SK-N-SH (cell line): ENCODE measurements at places on chromosomes 2 and 18. TPM values are rescaled to one million over a fixed set of nuclear protein-coding genes. Genes with fewer than 3 reads are reported as not detected.

Gene ELOA2
- polyA plus RNA-seq, result not detected in 2 replicates

Gene STRADB
- 27.0 and 33.6 TPM in 2 replicates for polyA plus RNA-seq

Gene MSTN
- 0.05 and 0.13 TPM in 2 replicates for polyA plus RNA-seq

Gene ARHGAP28
- polyA plus RNA-seq, result 0.99 and 1.3 TPM in 2 replicates

Gene BZW1
- polyA plus RNA-seq, result 131 and 163 TPM in 2 replicates

Gene EVX2
- not detected in 2 replicates for polyA plus RNA-seq

Gene ERFE
- 1.3 and 1.5 TPM in 2 replicates for polyA plus RNA-seq

Gene DCDC2C
- not detected in 2 replicates for polyA plus RNA-seq

Gene GALR1
- not detected in 2 replicates for polyA plus RNA-seq

Gene ID2
- polyA plus RNA-seq, result 385 and 459 TPM in 2 replicates

Gene ABCG8
- not detected in 2 replicates for polyA plus RNA-seq

Gene SH2D6
- polyA plus RNA-seq, result 0.33 and 0.42 TPM in 2 replicates

Gene SLC4A5
- polyA plus RNA-seq, result 0.25 and 1.1 TPM in 2 replicates

Gene DUSP19
- 0.85 and 1.4 TPM in 2 replicates for polyA plus RNA-seq

Gene BMPR2
- 10.2 and 14.0 TPM in 2 replicates for polyA plus RNA-seq

Gene CREG2
- polyA plus RNA-seq, result 1.1 and 1.4 TPM in 2 replicates

Gene MATN3
- 4.0 and 5.9 TPM in 2 replicates for polyA plus RNA-seq

Gene PROC
- 0.06 and 0.10 TPM in 2 replicates for polyA plus RNA-seq

Gene DYTN
- polyA plus RNA-seq, result not detected in 2 replicates

Gene RNF25
- 72.2 and 90.6 TPM in 2 replicates for polyA plus RNA-seq

Gene ACOXL
- polyA plus RNA-seq, result not detected in 2 replicates

Gene C2orf49
- 7.6 and 8.5 TPM in 2 replicates for polyA plus RNA-seq

Gene CCT7
- 369 and 405 TPM in 2 replicates for polyA plus RNA-seq

Gene ST6GAL2
- polyA plus RNA-seq, result 0.58 and 0.77 TPM in 2 replicates

Gene TTC32
- polyA plus RNA-seq, result 9.1 and 11.9 TPM in 2 replicates

Gene VWA3B
- polyA plus RNA-seq, result not detected in 2 replicates

Gene B3GNT7
- polyA plus RNA-seq, result 0.05 and 0.12 TPM in 2 replicates
